ENCODE measurements at places on chromosomes 1 and 21.

DNA sequence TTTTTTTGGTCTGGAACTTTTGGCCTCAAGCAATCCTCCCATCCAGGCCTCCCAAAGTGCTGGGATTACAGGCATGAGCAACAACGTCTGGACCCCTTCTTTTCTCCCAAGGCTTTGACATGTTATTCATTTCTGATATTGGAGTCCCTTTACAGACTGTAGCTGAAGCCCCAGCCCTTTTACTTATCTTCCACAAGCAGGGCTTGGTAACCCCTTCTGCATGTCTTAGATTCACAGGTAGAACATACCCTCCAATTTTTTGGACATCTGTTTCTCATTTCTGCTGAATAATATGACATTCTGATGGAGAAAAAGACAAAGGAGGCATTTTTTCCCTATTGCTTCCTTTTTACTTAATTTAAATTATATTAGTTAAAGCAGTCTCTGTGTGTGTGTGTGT is 39.2 kb upstream of the RGS21 start:
- no peak for DNase-seq

- DNase-seq, result no peak
These were observed 108.1 kb upstream of the CSF3R start for GRCh38 chr1:36590771-36591170.

DNA sequence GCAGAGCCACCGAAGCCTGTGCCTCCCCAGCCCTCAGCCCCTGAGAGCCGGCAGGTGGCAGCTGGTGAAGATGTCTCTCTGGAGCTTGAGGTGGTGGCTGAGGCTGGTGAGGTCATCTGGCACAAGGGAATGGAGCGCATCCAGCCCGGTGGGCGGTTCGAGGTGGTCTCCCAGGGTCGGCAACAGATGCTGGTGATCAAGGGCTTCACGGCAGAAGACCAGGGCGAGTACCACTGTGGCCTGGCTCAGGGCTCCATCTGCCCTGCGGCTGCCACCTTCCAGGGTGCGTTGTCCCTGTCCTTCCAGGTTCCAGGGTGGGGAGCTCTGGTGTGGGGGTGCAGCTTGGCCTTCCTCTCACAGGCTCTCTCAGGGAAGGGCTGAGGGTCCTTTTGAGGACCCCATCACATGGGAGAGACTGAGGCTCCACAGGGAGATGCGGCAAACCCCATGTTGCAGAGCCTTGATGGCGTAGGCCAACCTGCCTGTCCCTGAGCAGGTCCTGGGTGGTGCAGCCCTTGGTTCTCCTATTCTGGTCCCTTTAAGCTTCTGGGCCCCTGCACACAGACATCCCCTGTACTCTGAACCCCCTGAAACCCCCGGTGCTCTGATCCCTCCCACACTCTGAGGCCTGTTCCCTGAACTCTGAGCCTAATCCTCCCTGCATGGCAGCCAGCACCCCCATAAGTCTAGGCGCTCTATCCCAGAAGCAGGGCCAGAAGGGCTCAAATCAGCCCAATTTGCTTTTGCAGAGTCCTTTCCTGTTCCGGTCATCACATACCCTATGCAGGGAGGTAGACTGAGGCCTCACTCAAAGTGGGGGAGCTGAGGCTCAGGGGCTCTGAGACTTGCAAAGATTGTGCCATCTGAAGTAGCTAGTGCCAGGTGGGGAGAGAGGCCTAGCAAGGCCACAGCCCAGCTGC is 88.5 kb downstream of the TRIM11 start:
- DNase-seq, result no peak

- DNase-seq, result no peak
These were observed 39.0 kb upstream of the MAGOH start for GRCh38 chr1:53277326-53277725.

GRCh38 chr1:59707178-59707791 is 107.5 kb upstream of the HOOK1 start:
- DNase-seq, result no peak

DNA sequence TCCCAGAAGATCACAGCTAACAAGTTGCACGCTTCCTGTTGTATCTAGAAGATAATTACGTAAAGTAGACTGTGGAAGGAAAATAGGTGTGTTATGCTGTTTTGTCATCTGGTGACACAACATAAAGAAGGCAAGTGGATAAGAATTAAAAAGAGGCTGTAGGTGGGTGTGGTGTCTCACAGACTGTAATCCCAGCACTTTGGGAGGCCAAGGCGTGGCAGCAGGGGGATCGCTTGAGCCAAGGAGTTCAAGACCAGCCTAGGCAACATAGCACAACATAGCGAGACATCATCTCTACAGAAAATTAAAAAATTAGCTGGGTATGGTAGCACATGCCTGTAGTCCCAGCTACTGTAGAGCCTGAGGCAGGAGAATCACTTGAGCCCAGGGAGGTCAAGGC is 17.9 kb upstream of the ZNF281 start:
- no peak for DNase-seq

DNA sequence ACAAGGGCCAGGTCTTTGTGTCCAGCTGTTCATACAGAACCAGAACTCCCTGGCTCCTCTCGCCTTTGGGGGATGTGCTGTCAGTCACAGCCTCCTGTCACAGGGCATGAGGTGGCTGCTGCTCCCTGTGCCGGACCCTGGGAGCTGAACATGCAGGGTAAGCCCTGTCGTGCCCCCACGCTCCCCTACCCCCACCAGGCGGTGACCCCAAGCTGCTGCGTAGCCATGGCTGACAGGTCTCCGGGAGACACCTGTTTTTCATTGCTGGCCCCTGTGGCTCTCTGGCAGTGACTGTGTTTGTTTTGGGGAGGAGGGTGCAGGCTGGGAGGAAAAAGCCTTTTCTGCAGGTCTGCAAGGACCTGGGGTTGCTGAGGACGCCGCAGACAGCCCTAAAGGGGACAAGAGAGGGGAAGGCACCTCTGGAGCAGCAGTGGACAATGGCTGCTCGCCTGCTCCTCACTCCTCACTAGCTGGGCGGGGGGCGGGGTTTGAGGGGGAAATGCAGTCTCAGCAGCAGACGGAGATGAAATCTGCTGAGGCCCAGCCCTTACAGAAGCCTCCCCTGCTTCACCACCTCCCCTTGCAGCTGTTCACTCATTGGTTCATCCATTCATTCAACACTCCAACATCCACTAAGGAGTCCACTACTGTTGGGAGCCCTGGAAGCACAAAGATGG is 81.4 kb downstream of the TRABD2B start:
- DNase-seq, result no peak

GRCh38 chr1:11794446-11795237 is 11.1 kb downstream of the MTHFR start:
- no peak for DNase-seq

DNA sequence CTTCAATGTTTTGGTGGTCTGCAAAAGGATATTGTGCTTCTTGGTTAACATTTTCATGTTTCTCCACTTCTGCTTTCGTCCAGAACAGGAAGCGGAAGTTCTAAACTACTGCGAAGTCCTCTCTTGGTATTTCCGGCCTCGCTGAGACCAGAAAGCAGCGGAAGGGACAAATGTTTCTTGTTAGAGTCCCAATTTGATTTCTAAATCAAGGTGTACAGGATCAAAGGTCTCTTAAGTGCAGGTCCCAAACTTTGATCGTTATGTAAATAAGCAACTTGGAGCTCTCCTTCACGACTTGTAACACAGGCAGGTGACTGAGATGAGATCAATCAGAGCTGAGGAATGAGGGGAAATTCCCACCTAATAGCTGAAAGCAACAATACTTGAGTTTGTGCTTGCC is 40.1 kb upstream of the HMCN1 start:
- DNase-seq, result no peak

- no peak for DNase-seq
These were observed 108.6 kb downstream of the OLFML2B start for GRCh38 chr1:161915051-161915503.

DNA sequence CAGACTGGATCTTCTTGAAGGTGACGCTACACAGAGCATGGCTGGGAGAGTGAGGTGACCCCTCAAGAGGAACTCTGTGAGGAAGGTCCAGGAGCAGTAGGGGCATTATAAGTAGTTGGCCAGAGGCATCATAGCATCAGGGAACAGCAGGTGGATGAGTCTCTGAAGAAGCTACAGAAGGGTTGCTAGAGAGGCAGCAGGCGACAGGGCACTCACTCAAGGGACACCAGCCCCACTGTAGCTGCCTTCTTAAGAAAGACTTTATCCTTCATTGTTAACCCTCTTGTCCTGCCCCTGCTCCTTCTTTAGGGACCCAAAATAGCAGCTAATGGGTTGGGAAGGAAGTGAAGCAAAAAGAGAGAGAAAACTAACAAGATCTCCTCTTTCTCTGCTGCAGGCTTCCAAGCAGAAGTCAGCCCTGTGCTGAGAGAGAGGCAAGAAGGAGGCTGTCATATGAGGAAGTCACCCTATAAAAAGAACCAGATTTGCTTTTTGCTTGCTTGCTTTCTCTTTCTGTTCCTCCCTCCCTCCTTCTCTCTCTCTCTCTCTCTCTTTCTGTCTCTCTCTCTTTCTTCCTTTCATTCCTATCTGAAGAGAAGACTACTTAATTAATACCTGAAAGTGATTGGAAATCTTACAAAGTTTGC is 7.7 kb upstream of the CD5L start:
- DNase-seq, result no peak

GRCh38 chr1:223110952-223111351 is 32.1 kb downstream of the TLR5 start:
- DNase-seq, result no peak

- no peak for DNase-seq
These were observed 40.1 kb downstream of the IGFN1 start for GRCh38 chr1:201230676-201231075.

DNA sequence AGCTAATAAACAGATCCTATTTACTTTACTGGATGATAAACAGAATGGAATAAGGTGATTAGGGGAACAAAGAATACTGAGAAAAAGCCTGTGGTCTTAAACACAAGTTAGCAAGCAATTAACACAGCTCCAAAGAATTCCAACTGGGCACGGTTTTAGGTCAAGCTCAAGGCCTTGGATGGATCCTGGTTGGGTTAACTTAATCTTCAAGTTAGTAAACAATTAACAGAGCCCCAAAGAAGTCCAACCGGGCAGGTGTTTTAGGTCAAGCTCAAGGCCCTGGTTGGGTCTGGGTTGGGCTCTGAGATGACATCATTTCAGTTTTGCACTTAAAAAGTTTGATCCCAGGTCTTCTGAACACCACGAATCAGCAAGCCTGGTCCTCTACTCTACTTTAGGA is 1086.3 kb upstream of the TMPRSS15 start:
- no peak for DNase-seq

- no peak for DNase-seq
These were observed 97.7 kb downstream of the PGBD5 start for GRCh38 chr1:230328342-230329015.

GRCh38 chr1:1602968-1603506 is 3.1 kb upstream of the FNDC10 start:
- DNase-seq, result no peak

GRCh38 chr1:94063379-94063778 is 57.6 kb downstream of the ABCA4 start:
- DNase-seq, result no peak

GRCh38 chr1:14840374-14840773 is 241.9 kb downstream of the KAZN start:
- DNase-seq, result no peak

DNA sequence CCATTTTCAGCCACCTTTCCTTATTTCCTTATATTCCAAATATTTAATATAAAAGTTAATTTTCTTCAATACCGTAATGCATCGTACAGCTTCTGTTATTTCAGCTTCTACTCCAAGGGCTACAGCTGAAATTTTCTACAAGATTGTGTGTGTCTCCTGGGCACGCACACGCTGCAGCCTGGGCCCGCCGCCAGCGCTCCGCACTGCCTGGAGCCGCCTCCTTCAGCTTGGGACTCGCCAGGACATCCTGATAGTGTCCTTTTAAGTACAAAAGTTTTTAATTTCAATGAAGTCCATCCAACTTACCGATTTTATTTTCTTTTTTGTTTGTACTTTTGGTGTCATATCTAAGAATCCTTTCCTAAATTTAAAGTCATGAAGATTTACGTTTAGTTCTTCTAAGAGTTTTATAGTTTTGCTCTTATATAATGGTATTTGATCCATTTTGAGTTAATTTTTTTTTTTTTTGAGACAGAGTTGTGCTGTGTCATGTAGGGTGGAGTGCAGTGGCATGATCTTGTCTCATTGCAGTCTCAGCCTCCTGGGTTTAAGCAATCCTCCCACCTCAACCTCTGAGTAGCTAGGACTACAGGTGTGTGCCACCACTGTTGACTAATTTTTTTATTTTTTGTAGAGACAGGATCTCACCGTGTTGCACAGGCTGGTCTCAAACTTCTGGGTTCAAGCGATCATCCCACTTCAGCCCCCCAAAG is 82.8 kb downstream of the AXDND1 start:
- DNase-seq, result no peak

DNA sequence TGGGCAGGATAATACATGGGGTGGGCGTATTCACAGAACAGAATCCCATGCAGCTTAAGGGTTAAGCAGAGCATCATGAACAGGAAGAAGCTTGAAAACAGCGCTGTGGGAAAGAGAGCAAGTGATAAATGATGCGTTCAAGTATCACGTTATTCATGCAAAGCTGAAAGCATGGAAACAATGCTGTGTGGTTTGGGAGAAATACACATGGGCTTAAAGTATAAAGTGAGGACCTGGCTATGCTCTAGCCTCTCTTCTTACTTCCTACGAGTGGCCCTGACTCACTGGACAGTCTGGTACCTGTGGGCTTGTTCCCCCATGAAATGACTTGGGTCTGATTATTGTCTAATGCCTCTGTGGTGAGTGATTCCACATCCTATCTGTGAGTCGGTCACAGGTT is 25.7 kb downstream of the TMPRSS2 start:
- DNase-seq, result no peak

GRCh38 chr1:74729741-74730478 is 2.9 kb downstream of the CRYZ start:
- DNase-seq, result no peak

GRCh38 chr1:230422221-230422981 is 3.7 kb downstream of the PGBD5 start:
- DNase-seq, result no peak

- no peak for DNase-seq
These were observed 28.7 kb downstream of the KCNAB2 start for GRCh38 chr1:6074192-6074901.

GRCh38 chr1:48677306-48678287 is 99.1 kb downstream of the BEND5 start:
- no peak for DNase-seq

DNA sequence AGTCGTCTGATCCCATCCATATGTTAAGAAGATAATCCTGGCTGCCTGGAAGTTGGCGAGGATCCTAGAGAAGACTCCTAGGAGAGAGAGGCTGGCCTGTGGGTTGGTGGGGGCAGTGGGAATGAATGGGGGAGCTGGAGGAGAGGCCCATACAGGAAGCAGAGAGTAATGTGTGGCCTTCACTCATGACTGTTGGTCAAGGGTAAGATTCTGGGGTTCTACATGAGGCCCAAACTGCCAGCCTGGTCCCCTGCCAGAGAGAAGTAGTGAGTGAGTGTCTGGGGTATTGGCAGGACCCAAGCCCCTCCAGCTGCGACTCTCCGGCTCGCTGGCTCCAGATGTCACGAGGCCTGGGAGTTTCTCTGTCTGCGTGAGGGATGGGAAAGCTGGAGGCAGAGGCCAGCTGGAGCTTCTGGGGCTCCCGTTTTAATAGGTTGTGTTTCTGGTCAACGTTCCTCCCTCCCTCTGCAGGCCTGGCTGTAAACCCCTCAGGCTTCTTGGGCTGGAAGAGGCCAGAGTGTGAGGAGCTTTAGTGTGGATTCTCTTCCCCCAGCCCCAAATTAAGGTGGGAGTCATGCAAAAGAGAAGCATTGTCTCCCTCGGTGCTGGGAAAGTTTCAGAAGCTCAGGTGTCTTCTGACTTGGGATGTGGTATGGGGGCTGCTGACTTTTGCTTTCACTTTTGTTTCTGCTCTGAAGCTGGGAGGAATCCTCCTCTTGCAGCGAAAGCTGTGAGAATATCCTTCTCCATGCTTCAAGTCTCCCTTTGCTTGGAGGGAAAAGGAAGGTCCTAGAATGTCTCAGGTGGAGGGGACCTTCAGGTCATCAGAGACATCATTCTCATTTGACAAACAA is 2.6 kb downstream of the TMEM51 start:
- DNase-seq, result no peak
